Jurkat, Clone E6-1 (cell line): ENCODE measurements at places on chromosomes 7 and 10.
A peak's percentile ranks its signal among the peaks of the same experiment; 100 is the strongest.

DNA sequence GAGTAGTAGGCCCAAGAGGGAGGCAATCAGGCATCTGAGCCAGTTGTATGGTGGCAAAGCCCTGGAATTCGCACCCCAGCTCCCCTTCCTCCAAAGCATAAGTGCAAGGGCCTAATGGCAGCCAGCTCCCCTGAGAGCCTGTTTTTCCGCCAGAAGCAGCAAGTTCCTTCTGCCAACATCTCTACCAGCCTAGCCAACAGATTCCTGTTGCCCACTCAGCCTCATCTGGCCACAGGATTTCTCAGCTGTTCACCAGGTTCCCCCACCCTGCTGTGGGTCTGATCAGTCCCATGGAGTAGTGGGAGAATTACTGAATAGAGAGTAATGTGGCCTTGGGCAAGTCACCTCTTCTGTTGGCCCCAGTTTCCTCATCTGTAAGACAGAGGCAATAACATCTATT is 186.2 kb upstream of the PDE1C start:
- no peak for DNase-seq

- DNase-seq = no peak
These were observed 15.3 kb downstream of the PTTG1IP2 start for GRCh38 chr7:90484706-90485105.

GRCh38 chr7:78149787-78150186 is 351.2 kb downstream of the PHTF2 start:
- no peak for DNase-seq

DNA sequence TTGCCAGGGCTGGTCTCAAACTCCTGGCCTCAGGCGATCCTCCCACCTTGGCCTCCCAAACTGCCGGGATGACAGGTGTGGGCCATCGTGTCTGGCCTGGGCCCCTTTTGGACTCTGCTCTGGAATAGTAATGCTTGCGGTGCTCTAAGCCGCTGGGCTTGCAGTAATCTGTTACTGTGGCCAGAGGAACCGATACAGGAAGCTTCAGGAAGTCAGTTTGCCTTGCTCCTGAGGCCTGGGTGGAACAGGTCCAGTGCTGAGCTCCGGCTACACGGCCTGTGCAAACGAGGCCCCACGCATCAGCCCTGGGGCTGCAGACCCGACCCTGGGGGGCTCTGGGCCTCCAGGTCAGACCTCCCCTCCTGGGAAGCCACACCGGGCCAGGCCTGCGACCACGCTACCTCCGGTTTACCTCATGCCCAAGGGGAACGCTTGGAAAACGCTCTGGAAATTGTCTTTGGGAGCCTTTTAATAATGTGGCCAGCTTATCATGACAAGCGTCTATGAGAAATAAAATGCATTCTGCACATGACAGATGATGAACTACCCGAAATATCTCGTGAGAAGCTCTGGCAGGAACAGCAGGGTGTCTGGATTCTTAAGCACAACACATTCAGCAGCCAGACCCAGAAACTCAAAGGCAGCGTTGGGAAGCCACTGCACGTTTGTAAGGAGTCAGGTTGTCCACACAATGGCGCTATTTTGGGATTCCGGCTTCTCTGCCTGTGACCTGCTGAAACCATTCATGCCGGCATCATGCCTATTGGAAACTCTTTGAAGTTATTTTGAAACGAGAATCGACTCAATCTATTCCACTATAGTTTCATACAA is 10.1 kb upstream of the ADAP1 start:
- no peak for DNase-seq

DNA sequence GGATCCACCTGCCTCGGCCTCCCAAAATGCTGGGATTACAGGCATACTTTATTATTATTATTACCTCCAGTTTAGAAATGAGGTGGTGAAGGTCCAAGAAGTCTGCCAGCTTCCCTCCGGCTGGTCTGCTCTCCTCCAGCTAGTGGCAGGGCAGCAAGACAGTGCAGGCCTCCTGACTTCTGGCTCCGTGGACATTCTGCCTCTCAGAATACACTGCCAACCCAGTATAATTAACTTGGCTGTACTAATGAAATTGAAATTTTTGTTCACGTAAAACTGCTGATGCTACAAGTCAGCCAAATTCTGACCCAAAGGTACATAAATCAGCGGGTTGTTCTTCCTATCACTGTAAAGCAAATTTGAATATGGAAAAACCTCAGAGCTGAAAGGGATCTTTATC is 7.6 kb upstream of the PDE1C start:
- no peak for DNase-seq

GRCh38 chr10:34875061-34875460 is 60.0 kb upstream of the PARD3 start:
- DNase-seq = no peak

DNA sequence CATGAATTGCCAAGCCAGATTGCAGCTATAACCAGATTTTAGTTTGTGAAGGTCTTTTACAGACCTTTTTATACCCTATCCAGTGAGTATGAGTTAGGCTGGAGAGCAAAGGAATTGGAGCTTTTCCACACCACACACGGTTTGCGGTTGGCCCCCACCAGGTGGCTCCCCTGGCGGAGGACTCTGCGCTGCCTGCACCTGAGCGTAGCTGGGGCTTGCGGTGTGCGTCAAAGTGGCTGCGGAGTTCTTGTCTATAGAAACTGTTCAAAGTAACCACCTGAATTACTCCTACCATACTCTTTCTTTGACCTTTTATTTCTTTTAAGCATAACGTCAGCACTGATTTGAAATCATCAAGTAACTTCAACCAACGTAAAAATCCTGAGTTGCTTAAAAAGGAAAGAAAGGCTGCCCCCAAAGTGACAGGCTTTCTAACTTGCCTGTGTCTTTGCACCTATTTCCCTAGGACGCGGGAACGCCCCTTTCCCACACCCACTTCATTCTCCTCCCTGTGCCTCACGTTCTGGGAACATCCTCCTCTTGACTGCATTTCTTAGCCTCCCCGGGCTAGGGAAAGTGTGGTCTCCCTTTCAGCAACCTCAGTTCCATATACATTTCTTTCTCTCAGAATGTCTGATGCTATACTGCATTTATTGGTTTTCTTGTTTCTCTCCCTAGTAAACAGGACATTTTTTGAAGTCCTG is 47.6 kb upstream of the TMEM72 start:
- DNase-seq = peak; percentile 62

GRCh38 chr7:101129603-101130117 is 2.8 kb downstream of the SERPINE1 start:
- no peak for DNase-seq

DNA sequence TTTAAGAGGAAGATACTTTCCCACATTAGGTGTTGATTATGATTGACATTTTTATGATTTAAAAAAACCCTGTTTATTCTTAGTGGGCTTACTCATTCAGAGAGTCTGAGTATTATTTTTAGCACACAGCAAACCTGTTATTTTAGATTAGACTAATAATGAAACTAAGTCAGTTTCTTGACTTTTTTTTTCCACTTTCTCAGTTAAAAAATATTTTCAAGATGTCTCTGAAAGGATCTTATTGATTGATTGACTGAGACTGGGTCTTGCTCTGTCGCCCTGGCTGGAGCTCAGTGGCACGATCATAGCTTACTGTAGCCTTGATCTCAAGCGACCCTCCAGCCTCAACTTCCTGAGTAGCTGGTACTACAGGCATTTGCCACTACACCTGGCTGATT is 20.4 kb upstream of the INPP5F start:
- DNase-seq = no peak

GRCh38 chr10:94065362-94065761 is 71.6 kb downstream of the PLCE1 start:
- DNase-seq = no peak

GRCh38 chr7:143992670-143993069 is 7.5 kb upstream of the OR6B1 start:
- DNase-seq = no peak

DNA sequence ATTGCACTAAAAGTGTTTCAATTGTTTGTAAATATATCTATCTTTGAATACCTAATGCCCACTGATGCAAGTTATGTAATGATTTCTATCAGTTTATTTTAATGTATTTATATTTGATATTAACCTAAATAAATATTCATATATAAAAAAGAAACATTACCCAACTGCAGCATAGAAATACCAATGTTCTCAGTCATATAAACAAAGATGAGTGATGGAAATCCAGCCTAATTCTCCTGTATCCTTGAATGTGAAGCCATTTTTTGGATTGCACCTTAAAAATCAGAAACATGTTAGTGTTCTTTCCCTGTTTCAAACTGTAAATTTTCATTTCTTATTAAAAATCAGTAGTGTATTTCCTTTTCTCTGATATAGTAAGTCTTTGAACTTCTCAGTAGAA is 305.8 kb upstream of the GNAI1 start:
- DNase-seq = no peak

- no peak for DNase-seq
These were observed 126.9 kb downstream of the CNNM2 start for GRCh38 chr10:103044942-103045489.

DNA sequence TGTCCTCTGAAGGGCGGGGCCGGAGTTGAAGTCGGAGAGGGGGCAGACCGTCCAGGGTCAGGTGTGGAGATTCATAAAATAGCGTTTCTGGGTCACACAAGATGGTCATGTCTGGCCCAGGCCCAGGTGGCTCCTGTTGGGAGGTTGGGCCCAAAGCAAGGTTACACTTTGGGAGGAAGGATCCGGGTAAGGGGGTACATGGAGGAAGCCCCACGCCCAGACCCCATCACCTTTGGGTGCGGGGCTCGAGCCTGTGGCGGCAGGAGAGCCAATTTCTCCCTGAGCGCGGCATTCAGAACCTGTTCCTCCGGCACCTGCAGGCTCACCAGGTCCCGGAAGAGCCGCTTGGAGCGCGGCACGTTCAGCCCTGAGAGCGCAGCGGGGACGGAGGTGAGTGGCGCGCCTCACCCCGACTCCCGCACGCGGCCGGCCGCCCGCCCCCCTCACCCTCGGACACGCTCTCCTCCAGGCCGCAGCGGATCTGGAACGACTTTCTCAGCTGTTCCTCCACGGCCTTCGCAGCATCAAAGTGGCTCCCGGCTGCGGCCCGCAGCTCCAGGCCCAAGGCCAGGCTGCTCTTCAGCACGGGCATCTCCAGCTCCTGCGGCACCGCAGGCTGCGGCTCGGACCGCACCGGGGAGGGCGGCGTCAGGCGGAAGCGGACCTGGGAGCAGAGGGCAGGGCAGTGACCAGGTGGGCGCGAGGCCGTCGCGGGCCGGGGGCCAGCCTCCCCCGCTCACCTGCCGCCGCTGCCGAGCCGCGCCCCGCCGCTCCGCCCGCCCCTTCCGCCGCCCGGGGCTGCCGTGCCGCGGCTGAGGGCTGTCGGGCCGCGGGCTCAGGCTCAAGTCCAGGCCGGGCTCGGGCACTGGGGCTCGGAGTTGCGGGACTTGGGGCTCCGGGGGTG is 644 bp downstream of the PPP1R35 start:
- no peak for DNase-seq

GRCh38 chr7:12369756-12370155 is 33.9 kb downstream of the VWDE start:
- no peak for DNase-seq
